ENCODE measurements at places on chromosomes 11 and 22. TPM values are rescaled to one million over a fixed set of nuclear protein-coding genes. Genes with fewer than 3 reads are reported as not detected.

The AP5B1 gene
- total RNA-seq: 20.1 TPM

DNA sequence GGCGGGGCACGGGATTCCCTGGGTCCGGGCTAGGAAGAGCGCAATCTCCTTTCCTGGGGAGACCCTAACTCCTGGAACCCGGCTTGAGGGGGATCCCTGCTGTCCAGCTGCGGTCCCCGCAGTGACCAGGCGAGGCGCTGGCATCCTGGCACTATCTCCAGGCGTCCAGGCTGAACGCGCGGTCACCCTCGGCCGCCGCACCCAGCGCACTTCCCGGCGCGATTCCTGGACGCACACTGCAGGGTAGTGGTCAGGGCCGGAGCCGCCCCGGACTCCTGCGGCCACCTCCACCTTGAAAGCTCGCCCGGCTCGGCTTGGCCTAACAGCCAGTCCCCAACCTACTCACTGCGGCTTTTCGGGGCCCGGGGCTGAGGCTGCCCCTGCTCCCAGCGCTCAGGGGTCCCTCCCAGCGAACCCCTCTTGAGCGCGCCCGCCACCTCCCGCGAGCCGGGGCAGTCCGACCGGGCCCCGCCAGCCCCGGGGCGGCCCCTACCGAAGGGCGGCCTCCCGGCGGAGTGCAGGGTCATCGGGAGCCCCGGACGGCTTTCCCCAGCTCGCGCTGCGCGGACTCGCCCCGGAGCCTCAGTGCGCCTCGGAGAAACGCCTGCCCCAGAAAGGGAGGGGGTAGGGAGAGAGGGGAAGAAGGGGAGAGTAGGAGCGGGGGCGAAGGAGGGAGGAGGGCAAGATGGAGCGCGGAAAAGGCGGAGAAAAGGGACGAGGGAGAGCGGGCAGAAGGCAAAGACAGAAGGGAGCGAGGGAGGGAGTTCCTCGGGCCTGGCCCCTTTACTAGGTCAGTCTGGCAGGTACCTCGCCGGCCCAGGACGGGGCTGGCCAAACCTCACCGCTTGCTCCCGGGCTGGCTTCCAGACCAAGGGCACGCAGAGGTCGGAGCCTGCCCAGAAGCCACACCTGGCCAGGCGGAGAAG lies 1.0 kb downstream of the POU2AF3 start:
- peak; percentile 74 for DNase-seq

The BATF2 gene
- 14.1 TPM for total RNA-seq

- DNase-seq: no peak
Observed at GRCh38 chr22:48709976-48710375, 1117.7 kb downstream of the BRD1 start.

The OR51B5 gene
- not detected for total RNA-seq

DNA sequence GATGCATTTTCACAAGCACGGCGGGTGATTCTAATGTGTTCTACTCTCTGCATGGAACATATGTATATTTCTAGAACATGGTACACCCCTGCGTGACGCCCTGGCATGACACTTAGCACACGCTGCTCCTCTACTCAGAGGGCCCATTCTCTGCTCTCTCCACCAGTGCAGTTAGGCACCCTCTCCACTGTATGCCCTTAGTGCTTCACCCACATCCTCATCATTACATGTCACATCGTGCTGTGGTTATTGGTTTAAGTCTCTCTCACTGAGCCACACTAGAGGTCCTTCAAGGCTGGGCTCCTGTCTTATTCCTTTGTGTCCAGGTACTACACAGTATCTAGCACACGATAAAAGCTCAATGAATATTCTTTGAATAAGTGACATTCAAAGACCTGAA lies 16.7 kb downstream of the TMPRSS13 start:
- no peak for DNase-seq

GRCh38 chr22:43972931-43973462 lies 17.8 kb downstream of the SAMM50 start:
- DNase-seq: no peak

GRCh38 chr22:36872866-36873498 lies 12.2 kb downstream of the NCF4 start:
- no peak for DNase-seq

- DNase-seq: no peak
Observed at GRCh38 chr22:22556995-22557925, 1.8 kb downstream of the PRAME start.

The TSGA10IP gene
- total RNA-seq: not detected

The SAA2 gene
- total RNA-seq: 14.2 TPM

DNA sequence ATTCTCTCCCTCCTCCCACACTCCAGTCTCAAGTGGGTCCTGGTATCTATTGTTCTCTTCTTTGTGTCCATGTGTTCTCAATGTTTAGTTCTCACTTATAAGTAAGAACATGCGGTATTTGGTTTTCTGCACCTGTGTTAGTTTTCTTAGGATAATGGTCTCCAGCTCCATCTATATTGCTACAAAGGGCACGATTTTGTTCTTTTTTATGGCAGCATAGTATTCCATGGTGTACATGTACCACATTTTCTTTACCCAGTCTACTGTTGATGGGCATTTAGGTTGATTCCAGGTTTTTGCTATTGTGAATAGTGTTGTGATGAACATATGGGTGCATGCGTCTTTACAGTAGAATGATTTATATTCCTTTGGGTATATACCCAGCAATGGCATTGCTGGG lies 4.2 kb upstream of the INCENP start:
- no peak for DNase-seq

The OSBPL5 gene
- total RNA-seq: 69.5 TPM

The WBP2NL gene
- total RNA-seq: 1.9 TPM

DNA sequence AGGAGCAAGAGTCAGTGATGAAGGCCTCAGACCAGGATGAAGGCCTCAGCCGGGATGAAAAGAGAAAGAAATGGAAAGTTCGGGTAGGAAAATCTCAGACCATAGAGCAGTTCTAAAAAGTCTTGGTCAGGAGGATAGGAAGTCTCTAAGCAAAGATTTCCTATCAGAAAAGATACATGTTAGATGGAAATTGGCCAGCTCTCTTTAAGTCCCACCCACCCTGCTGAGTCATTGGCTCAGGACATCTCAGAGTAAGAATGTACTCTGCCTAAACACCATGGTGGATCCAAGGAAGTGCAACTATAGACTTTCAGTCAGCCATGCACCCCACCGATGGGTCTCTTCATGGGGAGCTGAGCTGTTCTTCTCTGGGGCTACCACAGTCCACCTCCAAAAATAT lies 4.4 kb downstream of the OR8B3 start:
- no peak for DNase-seq

All from colonic mucosa (tissue), 4 donors.